Activated naive CD8-positive, alpha-beta T cell treated with anti-CD3 and anti-CD28 coated beads for 36 hours (primary cell): ENCODE measurements at places on chromosomes 6 and 20.

- no peak for DNase-seq
Measured at GRCh38 chr6:17096096-17096495, 5.8 kb upstream of the STMND1 start.

- no peak for DNase-seq
Measured at GRCh38 chr20:63435552-63435951, 36.9 kb downstream of the KCNQ2 start.

DNA sequence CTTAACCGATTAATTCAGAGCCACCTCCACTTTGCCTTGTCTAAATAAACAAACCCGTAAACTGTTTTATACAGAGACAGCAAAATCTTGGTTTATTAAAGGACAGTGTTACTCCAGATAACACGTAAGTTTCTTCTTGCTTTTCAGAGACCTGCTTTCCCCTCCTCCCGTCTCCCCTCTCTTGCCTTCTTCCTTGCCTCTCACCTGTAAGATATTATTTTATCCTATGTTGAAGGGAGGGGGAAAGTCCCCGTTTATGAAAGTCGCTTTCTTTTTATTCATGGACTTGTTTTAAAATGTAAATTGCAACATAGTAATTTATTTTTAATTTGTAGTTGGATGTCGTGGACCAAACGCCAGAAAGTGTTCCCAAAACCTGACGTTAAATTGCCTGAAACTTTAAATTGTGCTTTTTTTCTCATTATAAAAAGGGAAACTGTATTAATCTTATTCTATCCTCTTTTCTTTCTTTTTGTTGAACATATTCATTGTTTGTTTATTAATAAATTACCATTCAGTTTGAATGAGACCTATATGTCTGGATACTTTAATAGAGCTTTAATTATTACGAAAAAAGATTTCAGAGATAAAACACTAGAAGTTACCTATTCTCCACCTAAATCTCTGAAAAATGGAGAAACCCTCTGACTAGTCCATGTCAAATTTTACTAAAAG is 2.7 kb downstream of the FOXC1 start:
- no peak for DNase-seq

GRCh38 chr6:136751522-136751956 is 40.7 kb downstream of the MAP3K5 start:
- DNase-seq: no peak

DNA sequence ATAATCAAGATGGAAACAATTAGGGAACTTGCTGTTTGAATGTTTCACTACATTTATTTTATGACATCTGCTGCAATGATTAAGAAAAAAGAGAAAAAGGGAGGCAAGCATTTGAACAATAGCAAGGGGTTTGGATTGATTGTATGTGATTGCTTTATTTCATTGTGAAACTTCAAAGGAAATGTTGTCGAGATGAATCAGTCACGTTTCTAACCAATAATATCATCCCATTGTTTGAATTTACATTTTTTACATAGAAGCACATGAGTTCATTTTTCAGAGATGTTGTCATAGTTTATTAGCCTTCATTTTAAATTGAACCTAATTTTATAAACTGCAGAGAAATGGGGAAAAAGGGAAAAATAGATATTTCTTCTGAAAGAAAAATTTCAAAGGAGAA is 572.0 kb downstream of the KIF16B start:
- DNase-seq: no peak

- no peak for DNase-seq
Measured at GRCh38 chr6:151699719-151700118, 107.8 kb upstream of the ESR1 start.

DNA sequence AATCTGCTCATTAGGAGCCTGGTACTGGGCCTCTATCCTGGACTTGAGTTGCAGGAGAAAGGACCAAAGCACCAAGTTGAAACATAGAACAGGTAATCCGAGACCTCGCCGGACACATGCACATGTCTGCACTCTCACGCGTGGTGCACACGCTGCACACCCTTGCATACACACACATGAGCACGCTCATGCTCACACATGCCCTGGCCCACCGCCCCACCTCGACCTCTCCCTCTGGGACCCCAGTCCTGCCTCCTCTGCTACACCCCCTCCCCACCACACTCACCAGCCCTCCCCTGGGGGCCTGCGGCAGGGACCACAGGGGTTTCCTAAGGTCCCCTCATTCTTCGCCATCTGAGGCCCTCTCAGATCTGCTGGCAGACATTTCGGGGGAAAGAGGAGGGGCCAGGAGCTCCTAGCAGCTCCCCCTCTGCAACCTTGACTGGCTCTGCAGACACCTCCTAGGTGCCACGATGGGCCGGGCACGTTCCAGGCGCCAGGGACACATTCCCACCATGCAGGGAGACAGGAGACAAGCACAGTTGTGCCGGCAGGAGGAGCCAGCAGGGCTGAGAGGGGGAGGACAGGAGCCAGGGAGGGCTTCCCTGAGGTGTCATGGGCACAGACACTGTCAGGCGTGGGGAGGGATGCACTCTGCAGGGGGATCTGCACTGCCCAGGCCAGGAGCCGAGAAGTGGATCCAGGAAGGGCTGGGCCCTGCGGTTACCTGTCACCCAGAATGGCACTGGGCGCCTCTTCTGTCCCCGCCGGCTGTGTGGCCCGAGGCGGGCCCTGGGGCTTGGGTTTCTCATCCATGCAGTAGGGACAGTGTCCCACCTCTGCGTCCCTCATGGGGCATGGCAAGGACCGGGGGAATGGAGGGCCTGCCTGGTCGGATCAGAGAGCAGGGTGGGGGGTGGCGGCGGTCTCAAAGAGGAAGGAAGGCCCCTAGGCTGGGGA is 25.6 kb upstream of the LSM14B start:
- no peak for DNase-seq

- peak; percentile 81 for DNase-seq
Measured at GRCh38 chr6:163414117-163414945, at the start of gene QKI. QKI (plus strand) TSS chr6:163414718; CDS start chr6:163415194, 476 bp downstream.

DNA sequence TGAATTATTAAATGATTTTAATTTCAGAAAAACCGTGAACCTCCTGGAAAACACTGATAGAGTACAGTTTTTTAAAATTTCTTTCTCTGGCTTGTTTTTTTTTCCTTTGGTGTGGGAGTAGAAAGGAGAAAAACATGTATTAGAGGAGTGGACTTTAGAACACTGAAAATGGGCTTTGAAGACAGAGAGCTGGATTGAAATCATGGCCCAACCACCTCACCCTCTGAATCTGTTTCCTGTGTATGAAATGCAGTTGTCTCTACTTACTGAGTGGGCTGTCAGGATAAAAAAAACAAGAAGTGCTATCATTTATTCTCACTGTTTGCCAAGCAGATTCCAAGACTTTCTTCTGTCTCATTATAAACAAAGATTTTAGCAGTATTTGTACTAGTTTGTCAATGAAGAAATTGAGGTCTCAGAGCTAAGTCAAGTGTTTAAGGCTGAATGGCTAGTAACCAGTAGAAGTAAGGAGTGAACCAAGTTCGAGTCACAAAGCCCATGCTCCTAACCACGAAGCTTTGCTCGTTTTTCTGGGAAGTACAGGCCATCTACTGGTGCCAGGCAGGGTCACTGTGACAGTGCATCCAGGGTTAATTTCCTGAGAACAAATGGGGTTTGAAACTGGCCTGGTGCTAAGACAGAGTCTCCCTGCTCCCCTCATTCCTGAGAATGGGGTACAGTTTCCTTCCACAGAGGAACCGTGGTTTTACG is 256.4 kb downstream of the TMEM242 start:
- DNase-seq: no peak

- no peak for DNase-seq
Measured at GRCh38 chr20:20184706-20185105, 132.4 kb downstream of the CFAP61 start.

- DNase-seq: peak; percentile 37
Measured at GRCh38 chr6:7058250-7058923, 49.4 kb upstream of the RREB1 start.

DNA sequence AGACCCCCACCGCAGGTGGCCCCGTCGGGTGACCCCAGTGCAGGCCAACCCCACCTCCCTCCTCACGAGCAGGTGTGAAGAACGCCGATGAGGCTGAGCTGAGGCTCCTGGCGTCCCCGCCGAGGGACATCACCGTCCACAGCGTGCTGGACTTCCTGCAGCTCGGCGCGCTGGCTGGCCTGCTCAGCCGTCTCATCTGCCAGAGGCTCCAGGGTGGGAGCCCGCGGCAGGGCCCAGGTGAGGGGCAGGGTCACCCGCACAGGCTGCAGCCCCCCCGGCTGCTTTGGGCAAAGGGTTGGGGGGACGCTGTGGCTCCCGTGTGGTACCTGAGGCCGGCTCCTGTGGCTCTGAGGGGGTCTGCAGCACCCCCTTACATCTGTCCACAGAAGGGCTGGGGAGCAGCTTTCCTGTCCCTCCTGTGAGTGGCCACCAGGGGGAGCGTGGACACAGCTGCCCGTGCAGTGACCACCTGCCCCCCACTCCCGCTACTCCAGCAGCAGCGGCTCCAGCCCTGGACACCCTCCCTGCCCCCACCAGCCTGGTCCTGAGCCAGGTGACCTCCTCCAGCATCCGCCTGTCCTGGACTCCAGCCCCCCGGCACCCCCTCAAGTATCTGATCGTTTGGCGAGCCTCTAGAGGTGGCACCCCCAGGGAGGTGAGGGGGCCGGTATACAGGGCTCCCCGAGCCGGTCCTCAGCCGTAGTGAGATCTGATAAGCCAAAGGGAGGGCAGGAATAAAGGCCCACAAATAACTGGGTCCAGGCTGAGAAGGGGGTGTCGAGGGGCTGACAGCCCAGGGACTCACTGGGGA is 16.5 kb downstream of the COL20A1 start:
- peak; percentile 26 for DNase-seq

DNA sequence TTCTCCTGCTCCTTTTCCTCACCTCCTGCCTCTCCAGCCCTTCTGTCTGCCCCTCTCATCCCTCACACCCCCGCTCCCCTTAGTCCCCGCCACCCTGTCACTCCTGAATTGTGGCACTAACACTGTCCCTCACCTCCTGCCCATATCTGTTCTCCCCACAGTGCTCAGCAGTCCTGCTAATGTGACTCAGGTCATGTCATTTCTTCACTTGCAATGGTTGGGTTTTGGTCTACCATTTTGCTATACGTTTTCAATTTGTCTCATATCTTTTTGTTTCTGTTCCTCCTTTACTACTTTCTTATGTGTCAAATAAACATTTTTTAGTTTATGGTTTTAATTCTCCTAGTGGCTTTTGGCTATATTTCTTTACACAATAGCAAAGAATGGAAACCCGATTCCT is 1.3 kb upstream of the HLA-B start:
- DNase-seq: no peak

GRCh38 chr6:158654960-158655489 is 5.2 kb downstream of the SYTL3 start:
- no peak for DNase-seq
